ENCODE measurements at places on chromosomes 12 and 14.

DNA sequence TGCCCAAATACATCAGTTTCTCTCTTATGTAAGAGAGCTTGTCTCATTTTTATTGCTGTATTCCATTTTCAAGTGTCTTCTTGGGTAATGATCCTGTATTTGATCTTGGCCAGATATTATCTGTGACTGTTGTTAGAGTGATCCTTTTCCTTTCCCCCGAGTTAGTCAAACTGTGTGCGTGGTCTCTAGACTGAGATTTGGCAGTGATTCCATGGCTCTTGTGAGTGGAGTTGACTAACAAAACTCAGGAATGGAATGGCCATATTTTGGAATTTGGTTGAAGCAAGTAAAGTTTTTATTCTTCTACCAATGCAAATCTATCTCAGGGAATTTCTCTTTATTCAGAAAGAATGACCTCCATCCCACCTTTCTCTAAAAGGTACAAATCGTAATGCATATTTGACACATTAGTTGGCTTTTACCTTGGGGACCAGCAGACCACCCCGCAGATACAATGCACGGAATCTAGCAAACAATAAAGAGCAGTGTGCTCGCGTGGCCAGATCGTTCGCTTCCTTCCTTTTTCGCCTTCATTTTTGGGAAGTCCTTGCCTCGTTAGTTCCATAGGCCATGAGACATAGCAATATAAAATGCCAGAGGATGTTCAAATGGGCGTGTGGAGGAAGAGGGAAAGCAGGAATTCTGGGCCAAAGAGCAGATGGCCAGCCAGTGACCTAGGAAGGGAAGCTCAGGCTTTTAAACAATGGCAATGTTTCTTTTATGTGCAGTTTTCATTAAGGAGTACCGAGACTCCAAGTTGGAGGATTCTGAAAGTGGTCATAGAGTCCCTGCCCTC is 24.4 kb downstream of the ETV6 start:
- DNase-seq, result no peak

GRCh38 chr12:14058717-14059116 is 77.3 kb upstream of the GRIN2B start:
- no peak for DNase-seq

DNA sequence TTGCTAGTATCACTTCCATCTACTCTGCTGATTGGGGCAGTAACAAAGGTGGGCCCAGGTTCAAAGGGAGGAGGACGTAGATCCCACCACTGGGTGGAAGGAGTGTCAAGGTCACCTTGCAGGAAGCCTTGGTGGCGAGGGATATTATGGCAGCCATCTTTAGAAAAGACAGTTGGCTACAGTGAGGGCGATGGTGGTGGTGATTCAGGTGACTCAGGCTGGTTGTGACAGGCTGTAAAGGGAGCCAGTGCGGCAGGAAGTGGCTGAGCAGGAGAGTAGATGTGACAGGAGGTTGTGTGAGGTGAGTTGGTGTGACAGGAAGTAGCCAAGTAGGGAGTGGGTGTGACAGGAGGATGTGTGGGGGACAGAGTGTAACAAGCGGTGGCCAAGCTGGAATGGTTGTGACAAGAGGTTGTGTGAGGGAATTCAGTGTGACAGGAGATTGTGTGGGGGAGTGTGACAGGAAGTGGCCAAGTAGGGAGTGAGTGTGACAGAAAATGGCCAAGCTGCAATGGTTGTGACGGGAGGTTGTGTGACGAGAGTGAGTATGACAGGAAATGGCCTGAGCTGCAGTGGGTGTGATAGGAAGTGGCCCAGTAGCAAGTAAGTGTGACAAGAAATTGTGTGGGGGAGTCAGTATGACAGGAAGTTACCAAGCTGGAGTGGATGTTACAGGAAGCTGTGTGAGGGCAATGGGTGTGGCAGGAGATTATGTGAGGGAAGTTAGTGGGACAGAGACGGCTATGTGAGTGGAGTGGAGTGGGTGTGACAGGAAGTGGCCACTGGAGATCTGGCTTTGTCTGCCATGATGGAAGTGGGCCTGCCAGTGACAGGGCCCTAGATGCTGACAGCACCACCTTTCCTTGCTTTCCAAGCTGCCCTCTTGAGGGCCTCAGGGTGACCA is 136.5 kb upstream of the MYL2 start:
- DNase-seq, result peak; percentile 62

DNA sequence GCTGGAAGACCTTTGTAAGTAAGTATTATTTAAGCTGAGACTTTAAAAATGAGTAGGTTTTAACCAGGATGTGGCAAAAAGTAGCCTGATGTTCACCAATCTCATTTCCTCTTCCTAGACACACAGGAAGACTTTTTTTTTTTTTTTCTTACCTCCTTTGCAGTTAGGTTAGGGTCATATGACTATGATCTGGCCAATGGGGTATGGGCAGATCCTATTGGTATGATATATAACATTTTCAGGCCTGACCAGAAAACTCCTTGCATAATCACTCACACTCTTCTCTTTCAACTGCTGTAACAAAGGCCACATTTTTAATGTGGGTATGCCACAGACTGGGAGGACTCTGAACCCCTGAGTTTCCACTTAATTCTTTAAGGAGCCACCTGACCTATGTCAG is 2.7 kb upstream of the RPS6KA5 start:
- peak; percentile 85 for DNase-seq

DNA sequence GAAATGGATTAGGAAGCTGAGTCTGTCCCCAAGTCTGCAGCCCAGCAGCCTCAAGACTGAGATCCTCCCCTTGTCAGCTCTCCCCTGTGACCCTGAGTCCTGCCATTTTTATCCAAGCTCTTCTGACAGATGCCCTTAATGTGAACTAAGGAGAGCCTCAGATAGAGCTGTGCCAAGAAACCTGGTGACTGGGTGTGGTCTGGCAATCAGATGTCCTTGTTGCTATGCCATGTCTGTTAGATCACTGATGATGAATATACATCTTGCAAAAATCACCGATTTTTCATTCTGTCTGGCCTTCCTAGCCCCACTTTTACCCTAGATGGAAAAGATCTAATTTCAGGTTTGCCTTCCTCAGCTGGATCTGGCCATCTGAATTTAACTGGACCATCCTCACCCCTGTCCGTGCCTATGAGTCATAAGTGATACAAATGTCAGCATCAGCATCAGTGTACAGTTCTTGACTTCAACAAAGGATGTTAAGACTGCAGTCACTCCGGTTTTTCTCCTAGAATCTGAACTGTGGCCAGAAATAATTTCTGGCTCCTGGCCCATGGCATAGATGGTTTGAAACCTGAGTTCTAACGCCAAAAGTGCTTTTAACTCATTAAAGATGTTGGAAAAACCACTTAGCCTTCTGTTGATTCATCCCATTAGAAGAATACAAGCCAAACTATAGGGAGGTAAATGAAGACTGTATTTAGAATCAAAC is 61.2 kb upstream of the GRIP1 start:
- DNase-seq, result no peak

DNA sequence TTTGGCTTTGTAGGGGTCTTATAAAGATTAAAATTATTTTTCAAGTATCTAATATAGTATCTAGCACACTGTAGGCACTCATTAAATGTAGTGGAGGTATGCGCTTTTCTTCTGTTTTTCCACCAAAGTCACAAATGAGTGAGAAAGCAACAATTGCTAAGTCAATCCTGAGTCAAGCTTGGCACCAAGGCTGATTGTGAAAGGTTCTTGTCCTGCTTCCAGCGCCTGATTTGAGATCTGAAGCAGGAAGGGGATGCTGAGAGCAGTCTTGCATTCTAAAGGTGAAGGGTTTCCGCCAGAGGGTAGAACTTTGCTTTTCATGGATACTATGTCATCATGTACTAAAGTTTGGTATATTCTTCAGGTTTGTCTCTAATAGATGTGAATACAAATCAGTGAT is 64.9 kb upstream of the DAAM1 start:
- DNase-seq, result no peak

DNA sequence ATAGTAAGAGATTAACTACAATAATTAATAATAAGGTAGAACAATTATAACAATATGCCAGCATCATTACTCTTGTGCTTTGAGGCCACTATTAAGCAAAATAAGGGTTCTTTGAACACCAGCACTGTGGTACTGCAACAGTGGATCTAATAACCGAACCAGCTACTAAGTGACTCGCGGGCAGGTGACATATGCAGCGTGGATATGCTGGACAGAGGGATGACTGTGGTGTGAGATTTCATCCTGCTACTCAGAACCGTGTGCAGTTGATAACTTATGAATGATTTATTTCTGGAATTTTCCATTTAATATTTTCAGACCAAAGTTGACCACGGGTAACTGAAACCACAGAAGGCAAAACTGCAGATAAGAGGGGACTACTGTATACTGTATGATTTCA is 34.4 kb downstream of the BMAL2 start:
- DNase-seq, result no peak

DNA sequence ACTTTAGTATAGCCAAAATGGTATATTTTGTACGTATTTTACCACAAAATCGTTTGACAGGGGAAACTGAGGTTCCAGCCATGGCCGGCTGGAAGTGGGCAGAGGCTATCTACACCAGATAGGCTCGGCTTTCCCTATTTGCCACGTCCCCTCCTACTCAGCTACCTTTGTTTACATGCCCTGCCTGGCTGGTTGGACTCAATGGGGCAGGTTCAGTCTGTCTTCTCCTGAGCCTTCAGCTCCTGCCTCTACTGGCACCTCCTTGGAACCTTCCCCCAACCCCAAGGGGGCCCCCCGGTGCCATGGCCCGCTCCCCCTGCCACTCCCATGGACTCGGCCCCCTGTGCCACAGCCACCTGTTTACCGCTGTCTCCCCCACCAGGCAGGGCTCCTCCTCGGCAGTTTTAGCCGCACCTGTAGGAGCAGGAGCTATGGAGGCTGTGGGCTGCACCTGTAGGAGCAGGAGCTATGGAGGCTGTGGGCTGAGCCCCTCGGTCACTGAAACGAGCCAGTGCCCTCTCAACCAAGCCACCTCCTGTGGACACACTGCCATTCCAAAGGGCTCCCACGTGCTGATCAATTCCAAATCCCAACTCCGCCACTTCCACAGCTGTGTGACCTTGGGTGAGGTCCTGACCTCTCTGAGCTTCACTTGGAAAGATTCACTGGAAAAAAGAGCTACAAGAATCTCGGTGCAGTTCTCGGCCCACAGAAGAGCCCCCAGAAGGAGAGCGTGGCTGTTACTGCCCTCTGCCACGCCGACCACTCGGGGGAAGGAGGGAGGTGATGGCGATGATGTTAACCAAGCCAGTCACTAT is 62.2 kb downstream of the NCOR2 start:
- DNase-seq, result no peak

DNA sequence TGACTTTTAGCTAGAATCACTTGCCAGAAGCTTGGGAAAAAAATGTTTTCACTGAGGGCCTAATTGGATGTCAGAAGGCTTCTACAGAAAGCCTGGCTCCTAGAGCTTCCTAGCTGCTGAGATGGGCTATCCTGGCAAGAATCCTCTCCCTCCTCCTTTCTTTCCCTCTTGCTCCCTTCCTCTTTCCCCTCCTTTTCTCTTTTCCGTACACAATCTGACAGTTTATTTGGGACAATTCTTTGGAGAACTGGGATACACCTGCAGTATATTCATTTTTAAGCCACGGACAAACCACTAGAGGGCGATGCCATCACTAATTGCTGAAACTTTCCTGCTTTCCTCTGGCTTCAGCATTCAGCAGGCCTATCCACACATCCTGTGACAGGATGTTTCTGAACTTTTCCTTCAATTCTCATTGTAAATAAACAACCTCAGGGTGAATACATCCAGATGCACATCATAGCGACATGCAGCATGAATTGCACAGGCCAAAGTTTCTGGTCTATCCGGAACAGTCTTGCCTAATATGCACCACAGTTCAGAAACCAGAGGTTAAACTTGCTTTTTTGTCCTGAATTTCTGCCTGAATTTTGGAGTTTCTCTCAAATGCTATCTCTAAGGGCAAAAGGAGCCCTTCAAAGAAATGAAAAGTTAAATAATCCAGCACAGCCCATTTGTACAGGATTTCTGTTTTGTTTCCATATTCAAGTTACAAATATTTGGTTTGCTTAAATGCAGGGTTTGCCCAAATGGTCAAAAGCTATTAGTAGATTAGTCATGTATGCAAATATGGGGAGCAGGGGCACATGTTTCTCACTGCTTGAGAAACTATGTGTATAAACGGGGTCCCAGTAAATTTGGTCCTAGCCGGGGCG is 142.8 kb downstream of the PAWR start:
- no peak for DNase-seq

GRCh38 chr12:117072736-117073490 is 26.3 kb downstream of the TESC start:
- DNase-seq, result no peak

DNA sequence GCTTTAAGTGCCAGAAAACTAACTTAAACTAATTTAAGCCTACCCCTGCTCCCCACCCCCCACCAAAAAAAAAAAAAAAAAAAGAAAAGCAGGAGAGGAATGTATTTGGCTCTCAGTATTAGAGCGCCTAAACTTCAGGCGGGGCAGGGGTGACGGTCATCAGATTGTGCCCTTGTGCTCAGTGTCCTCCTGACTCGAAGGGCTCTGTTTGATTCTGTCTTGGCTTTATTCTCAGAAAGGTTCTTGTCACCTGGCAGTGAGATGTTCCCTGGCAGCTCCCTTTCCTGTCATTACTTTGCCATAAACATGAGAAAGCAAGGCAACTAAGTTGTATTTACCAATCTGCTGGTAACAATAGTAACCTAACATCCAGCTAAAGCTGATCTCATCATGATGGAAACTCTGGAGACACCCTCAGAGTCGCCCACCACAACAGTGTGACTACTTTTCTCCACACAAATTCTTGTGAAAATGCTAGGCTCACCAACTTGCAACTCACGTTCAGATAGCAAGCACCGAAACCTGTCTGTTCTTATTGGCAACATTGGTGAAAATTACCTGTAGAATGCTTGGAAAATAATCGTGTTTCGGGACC is 39.0 kb upstream of the WNK1 start:
- no peak for DNase-seq

DNA sequence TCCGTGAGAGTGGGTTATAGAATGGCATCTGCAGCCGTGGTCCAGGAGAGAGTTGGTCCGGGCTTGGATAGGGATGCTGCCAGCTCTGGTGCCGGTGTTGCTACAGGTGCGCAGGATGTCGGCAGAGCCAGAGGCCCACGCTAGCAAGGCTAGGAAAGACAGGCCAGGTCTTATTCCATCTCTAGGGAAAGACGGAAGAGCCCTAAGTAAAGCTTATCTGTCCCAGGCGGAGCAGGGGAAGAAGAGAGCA is 485 bp upstream of the PSME1 start:
- no peak for DNase-seq

DNA sequence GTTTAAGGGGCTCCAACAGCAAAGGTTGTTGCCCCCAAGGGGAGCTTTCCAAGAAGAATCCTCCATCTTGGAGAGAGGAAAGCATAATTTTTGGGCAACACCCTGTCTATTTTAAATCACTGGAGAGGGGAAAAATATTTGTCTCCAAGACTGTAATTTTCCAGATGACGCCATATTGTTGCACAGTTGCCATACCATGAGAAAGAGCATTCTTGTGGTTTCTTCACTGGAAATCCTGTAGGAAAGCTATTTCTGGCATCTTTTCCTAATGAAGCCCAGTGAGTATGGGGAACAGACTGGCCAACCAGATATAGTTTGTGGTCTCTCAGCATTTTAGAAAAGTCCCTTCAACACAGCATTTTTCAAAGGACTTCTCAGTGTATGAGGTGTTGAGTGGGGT is 88.1 kb upstream of the MANSC4 start:
- no peak for DNase-seq
